Fibroblast of skin of left biceps (primary cell): ENCODE measurements at places on chromosomes 1 and 21.

GRCh38 chr1:61588736-61589672 is 135.9 kb downstream of the TM2D1 start:
- no peak for DNase-seq

GRCh38 chr1:167668108-167668507 is 38.1 kb downstream of the RCSD1 start:
- DNase-seq = no peak

DNA sequence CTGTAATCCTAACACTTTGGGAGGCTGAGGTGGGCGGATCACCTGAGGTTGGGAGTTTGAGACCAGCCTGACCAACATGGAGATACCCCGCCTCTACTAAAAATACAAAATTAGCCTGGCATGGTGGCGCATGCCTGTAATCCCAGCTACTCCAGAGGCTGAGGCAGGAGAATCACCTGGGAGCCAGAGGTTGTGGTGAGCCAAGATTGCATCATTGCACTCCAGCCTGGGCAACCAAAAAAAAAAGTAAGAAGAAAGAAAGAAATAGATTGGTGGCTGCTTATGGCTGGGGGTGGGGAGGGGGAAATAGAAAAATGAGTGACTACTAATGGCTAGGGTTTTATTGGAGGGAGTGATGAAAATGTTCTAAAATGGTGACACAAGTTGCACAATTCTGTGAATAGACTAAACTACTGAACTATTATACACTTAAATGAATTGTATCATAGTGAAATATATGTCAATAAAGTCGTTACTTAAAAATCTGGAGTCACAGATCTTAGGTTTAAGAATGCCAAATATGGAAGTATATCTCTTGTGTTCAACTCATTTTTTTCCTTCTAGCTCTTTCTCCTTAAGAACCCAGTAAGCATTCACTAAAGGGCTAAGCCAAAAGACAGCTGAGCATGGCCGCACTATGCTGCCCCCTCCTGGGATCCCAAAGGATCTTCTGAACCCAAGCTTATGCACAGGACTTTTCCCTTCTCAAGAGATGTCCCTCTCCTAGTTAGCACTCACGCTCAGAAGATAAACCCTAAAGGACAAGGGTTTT is 3.2 kb upstream of the NPL start:
- DNase-seq = peak; percentile 20

- DNase-seq = no peak
Measured at GRCh38 chr1:226111098-226111882, 48.8 kb downstream of the H3-3A start.

GRCh38 chr1:218823291-218823900 is 350.3 kb upstream of the LYPLAL1 start:
- peak; percentile 87 for DNase-seq

- no peak for DNase-seq
Measured at GRCh38 chr1:96366516-96366915, 355.1 kb upstream of the PTBP2 start.

GRCh38 chr1:211833174-211833820 is 2.7 kb upstream of the LPGAT1 start:
- DNase-seq = no peak

GRCh38 chr1:242448910-242449645 is 75.4 kb downstream of the PLD5 start:
- DNase-seq = no peak

GRCh38 chr1:246528933-246529731 is 22.1 kb upstream of the SMYD3 start:
- no peak for DNase-seq

GRCh38 chr1:31957701-31958674 is 19.8 kb upstream of the PTP4A2 start:
- no peak for DNase-seq

DNA sequence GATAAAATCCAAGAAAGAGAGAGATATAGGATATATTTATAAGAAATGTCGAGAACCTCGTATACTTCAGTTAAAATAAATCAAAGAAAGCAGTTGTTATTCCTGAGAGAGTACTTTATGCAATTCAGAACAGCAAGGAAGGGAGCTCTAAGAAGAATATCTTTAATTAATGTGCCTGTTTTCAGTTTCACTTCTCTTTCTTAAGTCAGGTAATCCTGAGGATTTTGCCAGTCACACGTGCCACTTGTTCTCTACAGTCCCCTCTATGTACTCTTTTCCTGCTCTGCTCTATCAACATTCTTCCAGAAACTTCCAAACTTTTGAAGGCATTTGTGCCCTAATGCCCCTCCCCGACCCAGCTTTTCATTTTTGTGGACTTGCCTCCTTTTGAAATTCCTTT is 211.9 kb downstream of the AKT3 start:
- DNase-seq = no peak

DNA sequence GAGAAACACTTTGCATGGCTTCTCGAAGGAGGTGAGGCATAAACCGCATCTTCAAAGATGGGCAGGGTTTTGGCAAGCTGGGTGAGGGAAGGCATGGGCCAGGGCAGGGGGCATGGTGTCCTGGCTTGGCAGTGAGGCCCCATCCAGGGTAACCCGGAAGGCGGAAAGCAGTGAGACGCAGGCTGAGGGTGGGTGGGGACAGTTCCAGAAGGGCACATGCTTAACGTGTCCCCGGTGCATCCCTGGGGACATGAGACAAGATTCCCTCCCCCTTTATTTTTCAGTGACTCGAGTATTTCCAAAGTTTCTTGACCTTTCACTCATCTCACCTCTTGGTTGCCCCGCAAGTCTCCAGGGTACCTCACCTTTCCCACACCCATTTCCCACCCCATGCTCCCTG is 122.8 kb upstream of the SLC25A33 start:
- DNase-seq = no peak

- no peak for DNase-seq
Measured at GRCh38 chr1:156009404-156009803, 11.3 kb downstream of the SSR2 start.

DNA sequence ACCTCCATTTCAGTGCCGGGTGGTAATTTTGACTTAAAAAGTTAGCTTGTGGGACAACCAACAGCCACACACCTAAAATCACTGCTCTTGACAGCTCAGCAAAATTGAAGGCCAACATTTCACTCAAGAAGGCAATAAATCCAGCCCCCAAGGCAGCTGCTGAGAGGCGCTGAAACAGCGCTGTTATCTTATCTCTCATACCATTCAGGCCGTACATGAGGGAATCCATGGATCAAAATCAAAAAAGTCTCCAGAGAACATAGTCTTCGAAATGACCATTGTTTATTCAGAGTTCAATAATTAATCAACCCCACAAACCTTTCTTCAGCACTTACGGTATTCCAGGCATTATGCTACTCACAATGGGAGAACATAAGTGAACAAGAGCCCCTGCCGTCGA is 38.5 kb downstream of the ZBTB18 start:
- DNase-seq = peak; percentile 52

- no peak for DNase-seq
Measured at GRCh38 chr1:218164930-218165700, 120.0 kb upstream of the RRP15 start.

GRCh38 chr1:231631717-231632116 is 5.1 kb downstream of the DISC1 start:
- no peak for DNase-seq

GRCh38 chr1:81559662-81560350 is 240.9 kb upstream of the ADGRL2 start:
- no peak for DNase-seq

GRCh38 chr1:168719306-168720111 is 9.5 kb downstream of the DPT start:
- no peak for DNase-seq

DNA sequence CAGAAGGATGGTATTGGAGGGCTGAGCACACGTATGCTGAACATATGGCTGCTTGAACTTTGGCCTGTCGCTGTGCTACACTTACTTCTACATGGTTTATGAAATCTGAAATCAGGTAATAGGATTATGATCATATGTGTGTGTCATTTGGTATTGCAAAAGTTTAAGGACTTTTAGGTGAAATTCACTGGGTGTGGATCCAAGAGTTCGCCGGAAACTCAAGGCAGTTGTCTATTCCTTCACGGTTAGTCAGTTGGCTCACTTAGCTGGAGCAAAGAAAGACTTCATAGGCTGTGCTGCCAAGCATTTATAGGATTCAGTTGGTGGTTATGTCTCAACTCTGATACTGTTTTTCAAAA is 927 bp downstream of the UAP1 start:
- no peak for DNase-seq

GRCh38 chr1:109780982-109781381 is 17.3 kb upstream of the EPS8L3 start:
- no peak for DNase-seq

- no peak for DNase-seq
Measured at GRCh38 chr1:47208374-47208850, 18.6 kb upstream of the PDZK1IP1 start.

- no peak for DNase-seq
Measured at GRCh38 chr1:147748676-147749350, 11.6 kb downstream of the GJA5 start.

DNA sequence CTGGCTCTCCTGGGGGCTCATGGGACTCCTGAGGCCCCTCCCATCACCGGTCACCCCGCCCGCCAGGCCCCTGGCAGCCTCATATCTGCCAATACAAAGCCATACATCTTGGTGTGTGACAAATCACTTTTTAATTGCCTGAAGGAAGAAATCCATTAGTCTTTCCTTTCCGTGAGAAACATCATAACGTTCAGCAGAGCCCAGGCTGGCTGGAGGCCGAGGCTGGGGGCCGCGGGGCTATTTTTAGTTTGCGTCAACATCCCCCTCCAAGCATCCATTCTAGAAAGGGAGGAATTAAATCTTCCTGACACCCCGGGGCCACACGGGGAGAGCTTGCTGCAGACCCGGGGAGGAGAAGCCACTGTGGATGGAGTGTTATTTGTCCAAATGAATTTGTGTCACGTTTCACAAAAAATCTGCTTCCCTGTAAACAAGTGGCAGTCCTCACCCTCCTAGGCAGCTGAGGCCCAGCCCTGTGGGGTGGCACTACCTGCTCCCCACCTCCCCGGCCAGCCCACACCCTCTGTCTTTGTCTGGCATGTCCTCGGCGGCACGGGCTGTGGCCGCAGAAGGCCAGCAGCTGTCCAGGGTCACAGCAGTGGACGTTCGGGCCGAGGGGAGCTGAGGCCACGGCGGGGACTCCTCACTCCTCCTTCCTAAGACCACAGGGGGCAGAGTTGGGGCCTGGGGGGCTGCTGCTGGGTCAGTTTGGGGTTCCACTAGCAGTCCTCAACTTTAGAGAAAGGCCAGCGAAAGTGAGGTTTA is 236.9 kb upstream of the VAMP3 start:
- no peak for DNase-seq

- no peak for DNase-seq
Measured at GRCh38 chr21:25428537-25428936, 178.7 kb downstream of the MRPL39 start.

- DNase-seq = no peak
Measured at GRCh38 chr1:39450956-39451606, 40.4 kb upstream of the BMP8A start.

DNA sequence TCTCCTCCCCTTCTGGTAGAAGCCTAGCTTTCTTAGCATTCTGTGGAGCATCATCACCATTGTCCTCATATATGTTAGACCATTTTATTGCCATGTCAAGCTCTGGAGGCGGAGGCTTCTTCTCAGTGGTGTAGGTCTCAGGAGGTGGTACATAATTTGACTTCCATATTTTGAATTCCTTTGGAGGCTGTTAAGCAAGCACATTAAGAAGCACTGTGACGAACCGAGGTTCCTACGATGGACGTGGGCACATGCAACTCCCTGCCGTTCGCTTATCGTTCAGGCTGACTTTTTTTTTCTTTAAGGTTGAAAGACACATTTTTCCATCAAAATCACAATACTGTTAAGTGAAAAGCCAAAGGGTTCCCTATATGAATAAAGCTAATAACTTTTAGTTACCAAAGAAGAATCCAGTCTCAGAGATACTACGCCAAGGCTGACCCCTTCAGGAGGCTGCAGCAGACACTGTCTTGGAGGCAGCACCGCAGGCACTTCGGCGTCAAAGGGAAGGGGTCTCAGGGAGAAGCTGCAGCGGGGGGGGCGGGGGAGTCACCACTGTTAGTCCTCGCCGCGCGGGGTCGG is 835 bp downstream of the C1orf52 start:
- no peak for DNase-seq

- DNase-seq = no peak
Measured at GRCh38 chr21:43871487-43871886, 6.5 kb downstream of the AGPAT3 start.

- DNase-seq = no peak
Measured at GRCh38 chr1:45762291-45762690, 11.8 kb upstream of the IPP start.

GRCh38 chr1:202575918-202576653 is 134.2 kb downstream of the SYT2 start:
- DNase-seq = no peak

GRCh38 chr21:32332463-32332951 is 33.9 kb downstream of the MRAP start:
- no peak for DNase-seq

GRCh38 chr21:39675993-39676661 is 63.4 kb downstream of the B3GALT5 start:
- DNase-seq = no peak

- no peak for DNase-seq
Measured at GRCh38 chr1:45772971-45773370, 22.5 kb upstream of the IPP start.

DNA sequence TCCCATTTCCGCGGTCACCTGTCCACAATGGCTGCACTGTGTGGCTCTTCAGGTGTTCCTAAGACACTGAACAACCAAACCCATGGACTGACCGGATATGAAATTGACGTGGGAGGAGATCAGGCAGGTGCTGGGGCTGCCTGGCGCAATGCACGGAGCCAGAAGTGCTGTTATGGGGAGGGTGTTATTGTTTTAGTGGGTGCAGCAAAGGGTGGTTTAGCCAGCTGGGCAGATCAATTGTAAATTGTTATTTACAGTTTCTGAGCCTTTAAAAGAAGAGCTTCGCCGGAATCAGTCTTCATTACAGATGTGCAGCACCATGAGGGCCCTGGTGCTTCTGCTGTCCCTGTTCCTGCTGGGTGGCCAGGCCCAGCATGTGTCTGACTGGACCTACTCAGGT is at the start of gene CA6:
Gene CA6, plus strand, starts transcription at position 301 of the 400 bp plus-strand sequence. Its CDS starts 19 bp downstream, at position 320.
- DNase-seq = no peak

DNA sequence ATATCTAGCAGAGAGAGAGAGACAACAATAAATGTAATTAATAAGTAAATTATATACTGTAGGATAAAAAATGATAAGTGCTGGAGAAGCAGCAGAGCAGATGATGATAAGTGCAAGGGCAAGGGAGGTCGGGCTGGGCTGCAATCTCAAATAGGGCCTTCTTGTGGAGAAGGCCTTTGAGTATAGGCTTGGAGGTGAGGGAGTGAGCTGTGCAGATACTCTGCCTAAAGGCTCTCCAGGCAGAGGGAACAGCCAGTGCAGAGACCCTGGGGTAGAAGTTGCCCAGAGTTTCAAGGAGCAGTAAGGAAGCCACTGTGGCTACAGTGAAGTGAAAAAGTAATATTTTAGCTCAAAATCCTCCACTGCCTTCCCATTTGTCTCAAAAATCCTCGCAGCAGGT is 59.2 kb upstream of the HTR1D start:
- DNase-seq = no peak

GRCh38 chr1:91948097-91948496 is 1.1 kb upstream of the BRDT start:
- DNase-seq = no peak
